BE2C (cell line): ENCODE measurements at places on chromosomes 11 and 22.

DNA sequence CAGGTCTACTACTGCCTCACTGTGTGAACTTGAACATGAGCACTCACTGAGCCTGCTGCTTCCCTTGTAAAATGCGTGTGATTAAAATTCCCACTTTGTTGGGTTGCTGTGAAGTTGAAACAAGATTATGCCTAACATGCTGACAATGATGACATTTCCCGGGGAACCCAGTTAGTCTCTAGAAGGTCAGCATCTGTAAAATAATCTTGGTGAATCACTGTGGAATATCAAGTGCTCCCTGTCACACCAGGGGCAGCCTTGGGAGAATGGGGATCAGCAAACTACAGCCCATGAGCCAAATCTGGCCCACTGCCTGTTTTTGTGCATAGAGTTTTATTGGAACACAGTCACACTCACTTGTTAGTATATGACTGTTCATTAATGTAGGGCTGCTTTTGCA lies 335.2 kb downstream of the MIAT start:
- DNase-seq = no peak

DNA sequence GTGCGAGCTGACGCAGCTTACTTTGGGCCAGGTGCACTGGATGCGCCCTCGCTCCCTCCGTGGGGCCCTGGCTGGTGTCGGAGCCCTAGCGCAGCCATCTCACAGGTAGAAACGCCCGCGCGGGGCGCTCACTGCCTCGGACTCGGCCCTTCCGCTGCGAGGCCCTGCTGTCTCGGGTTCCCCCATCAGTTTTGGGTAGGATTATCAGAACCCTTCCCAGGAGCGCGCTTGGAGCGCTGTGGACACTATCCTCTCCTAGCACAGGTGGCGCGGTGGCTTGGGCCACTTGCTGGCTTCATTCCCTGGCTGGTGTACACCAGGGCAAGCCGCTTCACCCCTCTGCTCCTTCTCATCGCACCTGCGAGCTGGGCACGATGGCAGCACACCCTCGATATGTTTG lies 35.7 kb upstream of the B3GAT1 start:
- DNase-seq = no peak

DNA sequence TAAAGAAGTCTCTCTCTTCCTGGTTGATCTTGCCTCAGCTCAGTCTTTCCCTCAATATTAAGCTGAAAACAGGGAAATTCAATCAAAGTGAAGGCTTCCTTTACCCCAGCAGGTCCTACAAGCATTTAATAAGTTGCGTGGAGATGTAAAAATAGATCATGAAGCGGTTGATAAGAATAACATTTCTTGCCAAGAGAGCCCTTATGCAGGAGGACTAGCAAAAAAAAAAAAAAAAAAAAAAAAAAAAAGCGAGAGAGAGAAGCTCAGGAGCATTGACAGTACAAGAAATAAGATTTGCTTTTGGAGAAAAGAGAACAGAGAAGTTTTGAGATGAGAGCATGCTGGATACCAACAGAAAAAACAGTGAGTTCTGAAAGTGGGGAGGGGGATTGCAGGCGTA lies 112.2 kb upstream of the CLMP start:
- no peak for DNase-seq

DNA sequence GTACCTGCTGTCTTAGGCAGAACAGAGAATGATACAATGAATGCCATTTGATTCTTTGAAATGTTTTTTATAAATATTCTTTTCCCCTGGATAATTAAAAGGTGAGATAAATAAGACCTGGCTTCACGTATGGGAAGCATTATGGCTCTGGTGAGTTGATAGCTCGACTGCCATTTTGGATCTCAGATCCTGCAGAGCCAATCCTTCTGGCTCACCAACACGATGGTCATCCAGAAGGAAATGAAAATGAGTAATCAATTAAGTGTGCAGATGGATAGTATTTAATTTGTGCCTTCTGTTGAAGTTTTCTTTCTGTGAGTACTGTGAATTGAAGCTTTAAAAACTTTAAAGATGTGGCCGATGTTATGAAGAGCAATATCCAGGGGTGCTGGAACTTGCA lies 2.7 kb downstream of the TNRC6B start:
- DNase-seq = no peak

- no peak for DNase-seq
Observed at GRCh38 chr11:35047179-35047578, 91.8 kb upstream of the CD44 start.

DNA sequence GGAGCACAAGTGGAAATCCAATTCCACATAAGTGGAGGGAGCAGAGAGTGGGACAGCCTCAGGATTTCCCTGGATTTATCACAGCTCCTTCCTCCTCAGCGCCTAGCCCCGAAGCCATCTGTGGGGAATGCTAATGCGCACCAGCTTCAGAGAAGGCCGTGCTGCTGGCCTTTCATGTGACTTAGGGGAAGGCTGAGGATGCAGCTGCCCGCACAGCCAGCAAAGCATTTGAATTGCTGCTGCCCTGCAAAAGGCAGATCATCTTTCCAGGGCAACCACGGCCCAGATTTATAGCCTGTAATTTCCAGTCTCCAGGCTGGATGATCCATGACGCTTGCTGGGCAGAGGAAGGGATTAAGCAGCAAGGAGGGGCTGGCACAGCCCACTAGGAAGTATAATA lies 29.9 kb downstream of the SYN3 start:
- no peak for DNase-seq

- no peak for DNase-seq
Observed at GRCh38 chr11:76752321-76753143, 30.6 kb upstream of the TSKU start.

GRCh38 chr22:30314915-30315314 lies 11.8 kb downstream of the TBC1D10A start:
- DNase-seq = no peak

GRCh38 chr22:20551805-20552442 lies 44.5 kb downstream of the MED15 start:
- peak; percentile 87 for DNase-seq

DNA sequence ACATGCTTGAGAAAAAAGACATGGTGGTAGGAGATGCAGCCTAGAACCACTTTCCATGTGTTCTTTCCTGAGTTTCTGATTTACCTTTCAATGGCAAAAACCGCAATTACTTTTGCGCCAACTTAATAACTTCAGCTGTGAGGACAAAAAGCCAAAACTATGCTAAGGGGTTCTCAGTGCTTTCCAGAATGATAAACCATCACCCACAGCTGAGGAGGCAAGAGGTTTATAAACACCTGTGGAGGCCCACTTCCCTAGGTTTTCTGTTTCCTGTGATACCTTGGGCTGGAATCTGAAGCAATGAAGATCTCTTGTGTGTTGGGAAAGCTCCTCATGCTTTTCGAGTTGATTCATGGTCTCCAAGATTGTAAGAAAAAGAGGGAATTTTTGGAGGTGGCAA lies at the start of gene OOSP4A:
Gene OOSP4A (plus strand): TSS at position 301 of the 400 bp plus-strand sequence. CDS start 0 bp downstream, at position 301.
- DNase-seq = no peak

- DNase-seq = no peak
Observed at GRCh38 chr11:22536071-22536470, 89.6 kb downstream of the FANCF start.

- no peak for DNase-seq
Observed at GRCh38 chr11:11816511-11817314, 25.1 kb upstream of the USP47 start.

GRCh38 chr11:74465291-74465708 lies 2.0 kb downstream of the KCNE3 start:
- no peak for DNase-seq

GRCh38 chr11:76763573-76764346 lies 19.4 kb upstream of the TSKU start:
- no peak for DNase-seq

- no peak for DNase-seq
Observed at GRCh38 chr11:102138223-102138622, 28.0 kb downstream of the YAP1 start.

- DNase-seq = no peak
Observed at GRCh38 chr11:111082664-111083063, 162.9 kb upstream of the POU2AF2 start.
